ENCODE measurements at places on chromosomes 6 and 20.

- no peak for DNase-seq
These were observed 272.3 kb downstream of the SYNE1 start for GRCh38 chr6:152364866-152365265.

GRCh38 chr6:35028781-35029769 is 112.1 kb downstream of the TCP11 start:
- no peak for DNase-seq

GRCh38 chr6:156777577-156778453 is 637 bp downstream of the ARID1B start:
- peak; percentile 67 for DNase-seq

GRCh38 chr6:36914227-36914794 is 28.6 kb downstream of the C6orf89 start:
- no peak for DNase-seq

- no peak for DNase-seq
These were observed 9.1 kb upstream of the MAP1LC3A start for GRCh38 chr20:34549291-34549928.

DNA sequence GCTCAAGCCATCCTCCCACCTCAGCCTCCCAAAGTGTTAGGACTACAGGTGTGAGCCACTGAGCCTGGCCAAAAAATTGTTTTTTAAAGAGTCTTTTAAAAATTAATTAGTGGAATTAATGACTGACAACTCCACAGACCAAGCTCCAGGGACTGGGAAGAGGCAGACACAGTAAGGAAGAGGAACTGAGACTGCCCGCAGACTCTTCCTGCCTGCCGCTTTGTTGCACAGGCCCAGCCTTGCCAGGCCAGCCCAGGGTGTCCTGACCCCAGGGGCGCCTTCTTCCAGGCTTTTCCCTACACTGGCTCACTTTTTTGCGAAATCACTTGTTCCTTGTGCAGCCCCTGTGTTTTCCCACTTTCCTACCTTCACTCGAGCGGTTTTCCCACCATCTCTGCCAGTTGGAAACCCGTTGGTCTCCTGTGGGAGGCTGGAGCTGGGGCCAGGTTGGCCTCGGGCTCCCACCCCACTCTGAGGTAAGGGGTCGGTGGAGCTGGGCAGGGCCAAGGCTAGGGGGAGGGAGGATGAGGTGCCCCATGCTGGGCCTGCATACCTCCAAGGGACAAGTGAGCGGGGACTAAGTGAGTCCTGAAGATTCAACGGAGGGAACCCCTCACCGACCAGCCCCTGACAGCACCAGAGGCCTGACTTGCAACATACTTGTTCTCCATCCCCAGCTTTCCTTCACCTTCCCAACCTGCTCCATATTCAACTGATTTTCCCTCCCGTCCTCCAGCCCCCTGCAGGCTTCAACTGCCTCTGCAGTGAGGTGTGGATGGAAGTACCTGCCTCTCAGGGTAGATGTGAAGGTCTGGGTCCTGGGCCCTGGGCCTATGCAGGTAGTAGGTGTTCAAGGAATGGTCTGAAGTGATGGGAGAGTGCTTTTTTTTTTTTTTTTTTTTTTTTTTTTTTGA is 23.5 kb upstream of the SMIM29 start:
- DNase-seq = no peak

- DNase-seq = no peak
These were observed 117.5 kb upstream of the C6orf118 start for GRCh38 chr6:165426892-165427291.

GRCh38 chr20:37837924-37838323 is 65.0 kb upstream of the VSTM2L start:
- DNase-seq = no peak

DNA sequence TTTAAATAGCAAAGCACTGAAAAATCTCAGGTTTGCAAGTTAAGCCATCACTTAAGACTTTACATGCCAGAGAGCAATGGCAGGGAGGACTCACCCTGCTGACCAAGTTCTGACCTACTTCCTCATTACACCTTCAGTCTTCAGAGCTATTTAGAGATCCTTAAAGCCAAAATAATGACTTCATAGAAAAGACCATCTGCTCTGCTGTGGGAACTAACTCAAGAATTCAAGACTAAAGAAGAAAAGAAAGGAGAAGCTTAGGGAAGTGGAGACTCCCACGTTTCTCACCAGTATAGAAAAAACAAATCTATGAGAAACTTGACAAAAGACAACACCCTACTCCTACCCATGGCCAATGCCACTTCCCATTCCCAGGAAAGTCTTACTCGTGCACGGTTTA is 28.6 kb downstream of the XPO5 start:
- no peak for DNase-seq

GRCh38 chr6:28258877-28259777 is at the start of gene NKAPL:
Gene NKAPL, plus strand, starts transcription at chr6:28259297. Its CDS starts 75 bp downstream, at chr6:28259372.
- DNase-seq = peak; percentile 35

GRCh38 chr6:109420751-109421150 is 19.7 kb downstream of the PPIL6 start:
- DNase-seq = no peak

DNA sequence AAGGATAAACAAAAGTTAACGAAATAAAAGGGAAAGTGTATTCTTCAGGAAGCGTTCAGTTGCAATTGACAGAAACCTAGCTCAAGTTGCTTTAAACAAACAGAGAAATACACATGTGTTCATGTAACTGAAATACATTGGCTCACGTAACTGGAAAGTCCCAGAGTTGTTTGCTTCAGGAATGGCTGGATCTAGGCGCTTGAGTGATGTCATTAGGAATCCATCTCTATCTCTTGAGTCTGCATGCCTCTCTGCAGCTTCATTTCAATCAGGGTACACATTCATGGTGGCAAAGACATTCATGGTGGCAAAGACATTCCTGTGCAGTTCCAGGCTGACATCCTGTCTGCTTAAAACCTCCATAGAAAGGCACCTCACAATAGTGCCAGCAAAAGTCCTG is 45.4 kb upstream of the EYA2 start:
- no peak for DNase-seq

DNA sequence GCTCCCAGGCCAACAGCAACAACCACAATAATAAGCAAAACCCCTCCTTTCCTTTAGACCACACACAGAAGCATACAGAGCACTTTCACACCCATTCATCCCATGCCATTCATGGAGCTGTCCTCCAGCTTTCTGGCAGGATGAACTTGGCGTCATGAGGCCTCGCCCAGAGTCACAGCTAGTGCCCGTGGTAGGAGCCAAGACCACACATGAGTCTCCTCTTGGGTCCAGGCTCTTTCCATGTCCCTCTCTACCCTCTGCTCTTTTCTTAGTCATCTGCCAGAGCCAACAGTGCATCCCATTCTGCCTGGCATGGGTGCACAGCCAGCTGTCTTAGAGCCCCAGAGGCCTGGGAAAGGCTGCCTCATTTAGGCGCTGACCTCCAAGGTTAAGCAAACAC is 1.8 kb upstream of the TGM3 start:
- no peak for DNase-seq

DNA sequence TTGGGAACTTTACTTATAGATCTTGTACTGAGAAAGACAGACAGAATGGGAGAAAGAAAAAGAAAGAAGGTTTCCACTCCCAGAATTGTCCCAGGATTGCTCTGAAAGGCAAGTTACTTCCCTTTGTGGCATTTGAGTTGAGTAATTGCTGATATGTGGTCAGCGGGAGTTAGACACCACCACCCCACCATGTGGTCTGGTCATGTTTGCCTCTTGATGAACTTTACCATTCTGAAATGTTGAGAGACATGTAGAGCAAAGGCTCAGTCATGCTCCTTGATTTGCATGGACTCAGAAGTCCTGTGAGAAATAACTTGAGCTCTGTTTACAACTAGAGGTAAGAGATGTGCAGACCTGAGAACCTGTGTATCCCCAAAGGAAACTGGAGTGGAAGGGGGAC is 17.1 kb downstream of the TCF21 start:
- no peak for DNase-seq

DNA sequence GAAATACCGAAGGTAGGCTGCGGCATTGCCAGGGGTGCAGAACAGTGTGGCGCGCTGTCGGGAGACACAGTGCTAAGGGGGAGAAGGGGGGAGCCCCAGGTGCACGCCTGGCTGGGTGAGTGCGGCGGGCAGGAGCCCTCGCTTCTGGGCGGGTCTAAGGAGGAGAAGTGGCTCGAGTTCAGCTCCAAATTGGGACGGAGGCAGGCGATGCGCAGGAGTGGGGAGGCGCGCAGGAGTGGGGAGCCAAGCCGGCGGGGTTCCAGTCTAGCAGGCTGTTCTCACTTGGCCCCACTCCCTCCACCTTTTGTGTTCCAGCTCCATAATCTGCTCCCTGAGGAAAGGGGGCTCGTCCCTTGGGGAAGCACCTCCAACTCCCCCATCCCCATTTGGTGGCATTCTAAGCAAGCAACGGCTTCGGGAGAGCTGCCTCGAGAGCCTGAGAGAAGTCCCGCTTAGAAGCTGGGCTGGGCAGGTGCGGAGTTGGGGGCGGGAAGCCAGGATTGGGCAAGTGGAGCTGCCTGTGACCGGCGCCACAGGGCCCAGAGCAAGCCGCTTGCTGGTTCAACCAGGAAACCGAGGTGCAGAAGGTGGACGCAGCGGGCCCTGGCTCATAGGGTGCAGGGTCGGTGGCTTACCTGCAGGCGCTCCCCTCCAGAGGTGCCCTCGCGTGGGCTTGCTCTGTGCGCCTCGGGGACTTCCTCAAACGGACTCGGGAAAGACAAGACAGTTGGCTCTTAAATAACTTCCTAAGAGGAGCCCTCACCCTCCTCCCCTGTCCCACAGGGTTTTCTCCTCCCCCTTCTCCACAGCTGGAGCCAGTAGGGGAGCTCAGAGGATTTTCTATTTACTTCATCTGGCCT is at the start of gene F13A1:
Gene F13A1 (minus strand): TSS at position 711 of the 860 bp plus-strand sequence. CDS start 1,998 bp downstream, outside the sequence.
- peak; percentile 46 for DNase-seq

GRCh38 chr6:150775415-150776203 is 89.9 kb upstream of the MTHFD1L start:
- DNase-seq = no peak
